ENCODE measurements at places on chromosomes 16 and 17.
A peak's percentile ranks its signal among the peaks of the same experiment; 100 is the strongest.

DNA sequence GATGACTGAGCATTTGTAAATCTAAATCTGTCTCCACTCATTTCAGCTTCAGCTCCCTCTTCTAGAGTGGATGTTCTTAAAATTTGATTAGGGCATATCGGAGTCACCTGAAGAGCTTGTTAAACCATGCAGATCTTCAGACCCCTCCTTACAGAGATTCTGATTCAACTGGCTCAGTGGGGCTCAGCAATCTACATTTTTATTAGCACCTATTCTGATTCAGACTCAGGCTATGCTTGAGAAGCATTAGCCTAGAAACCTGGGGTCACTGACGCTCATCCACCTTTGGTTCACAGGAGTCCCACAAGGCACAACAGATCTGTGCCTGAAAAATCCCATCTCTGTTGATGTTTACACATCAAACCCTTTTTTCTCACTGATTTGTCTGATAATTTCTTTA, 365.6 kb downstream of the GRIN2A start:
- no peak for DNase-seq

DNA sequence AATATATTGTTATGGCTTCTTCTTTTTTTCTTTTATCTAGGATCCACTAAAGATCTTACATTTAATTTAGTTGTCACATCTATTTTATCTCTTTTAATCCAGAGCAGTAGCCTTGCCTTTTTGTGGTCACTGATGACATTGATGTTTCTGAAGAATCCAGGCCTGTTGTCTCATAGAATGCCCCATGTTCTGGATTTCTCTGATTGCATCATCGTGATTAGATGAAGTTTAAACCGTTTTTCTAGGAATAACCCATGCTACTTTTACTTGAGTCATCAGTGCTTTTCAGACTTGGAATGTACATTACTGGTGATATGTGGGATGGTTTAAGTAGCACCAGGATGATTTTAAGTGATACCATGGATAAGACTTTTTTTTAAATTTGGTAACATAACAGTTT, 106.4 kb upstream of the CES5A start:
- no peak for DNase-seq

- DNase-seq, result no peak
Measured at GRCh38 chr16:25859645-25860044, 167.9 kb downstream of the HS3ST4 start.

GRCh38 chr17:16471295-16471694, 20.7 kb downstream of the LRRC75A start:
- no peak for DNase-seq

GRCh38 chr16:72856797-72857196, 191.1 kb downstream of the ZFHX3 start:
- DNase-seq, result no peak

DNA sequence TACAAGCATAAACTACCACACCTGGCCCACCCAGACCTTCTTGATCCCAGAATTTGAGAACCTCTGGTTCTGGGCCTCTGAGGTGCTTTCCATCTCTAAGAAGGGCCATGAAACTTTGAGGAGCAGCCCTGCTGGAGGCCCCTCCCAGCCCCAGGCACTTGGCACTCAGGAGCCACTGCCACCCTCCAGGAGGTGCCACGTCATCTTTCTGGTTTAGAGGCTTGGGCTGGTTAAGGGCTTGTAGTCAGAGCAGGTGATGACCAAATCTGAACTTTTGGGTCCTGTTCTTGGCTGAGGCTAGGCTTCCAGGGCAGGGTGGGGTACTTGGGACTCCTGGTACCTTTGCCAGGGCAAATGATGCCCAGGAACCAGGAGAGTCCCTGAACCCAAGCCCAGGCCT, 13.8 kb upstream of the DLX4 start:
- DNase-seq, result no peak

DNA sequence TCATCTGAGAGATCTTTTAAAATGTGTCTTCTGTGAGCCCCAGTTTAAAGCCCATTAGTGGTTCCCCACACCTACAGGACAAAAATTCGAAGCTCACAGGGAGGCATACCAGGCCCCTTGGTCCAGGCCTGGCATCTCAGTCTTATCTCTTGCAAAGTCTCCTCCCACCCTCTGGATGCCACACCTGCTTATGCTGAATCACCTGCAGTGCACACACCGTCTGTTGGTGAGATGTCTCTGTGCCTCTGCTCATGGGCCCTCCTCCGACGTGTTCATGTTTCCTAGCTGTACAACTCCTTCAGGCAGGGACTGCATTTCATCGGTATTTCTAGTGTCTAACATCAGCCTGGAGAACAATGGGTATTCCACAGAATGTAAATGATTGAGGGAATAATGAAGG, 41.6 kb downstream of the RNF157 start:
- DNase-seq, result no peak

GRCh38 chr16:88005181-88005581, 53.9 kb downstream of the BANP start:
- no peak for DNase-seq

- no peak for DNase-seq
Measured at GRCh38 chr16:83794860-83795554, 12.8 kb upstream of the HSBP1 start.

- DNase-seq, result peak; percentile 75
Measured at GRCh38 chr17:78970834-78971755, 8.6 kb downstream of the LGALS3BP start.

- DNase-seq, result no peak
Measured at GRCh38 chr16:11876306-11876705, 25.0 kb upstream of the RSL1D1 start.

DNA sequence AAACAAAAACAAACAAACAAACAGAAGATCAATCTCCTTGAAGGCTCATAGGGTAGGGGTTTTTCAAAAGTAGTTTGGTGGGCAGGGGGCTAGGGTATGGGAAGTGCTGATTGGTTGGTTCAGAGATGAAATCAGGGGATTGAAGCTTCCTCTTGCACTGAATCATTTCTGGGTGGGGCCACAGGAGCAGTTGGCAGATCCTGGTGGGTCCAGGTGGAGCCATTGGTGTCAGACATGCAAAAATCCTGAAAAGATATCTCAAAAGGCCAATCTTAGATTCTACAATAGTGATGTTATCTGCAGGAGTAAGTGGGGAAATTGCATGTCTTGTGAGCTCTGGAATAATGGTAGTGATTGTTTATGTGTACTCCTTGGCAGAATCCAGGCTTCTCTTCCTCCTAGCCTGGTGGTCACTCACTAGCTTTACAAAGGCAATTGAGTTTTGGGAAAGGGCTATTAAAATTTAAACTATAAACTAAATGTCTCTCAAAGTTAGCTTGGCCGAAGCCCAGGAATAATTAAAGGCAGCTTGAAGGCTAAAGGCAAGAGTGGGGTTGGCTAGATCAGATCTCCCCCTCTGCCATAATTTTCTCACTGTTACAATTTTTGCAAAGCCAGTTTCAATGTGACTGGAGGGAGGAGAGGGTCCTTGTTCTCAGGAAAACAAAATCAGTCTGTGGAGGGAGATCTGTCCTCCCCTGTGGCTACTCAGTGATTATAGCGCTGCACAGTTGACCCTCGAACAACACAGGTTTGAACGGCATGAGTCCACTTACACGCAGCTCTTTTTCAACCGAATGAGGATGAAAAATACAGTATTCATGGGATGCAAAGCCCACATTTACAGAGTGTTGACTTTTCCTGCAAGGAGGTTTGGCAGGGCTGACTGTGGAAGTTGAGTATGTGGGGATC, 45.2 kb downstream of the RNF112 start:
- no peak for DNase-seq

GRCh38 chr17:77856551-77857305, 101.8 kb upstream of the TNRC6C start:
- DNase-seq, result no peak
